ENCODE measurements at places on chromosomes 2 and 18. TPM values are rescaled to one million over a fixed set of nuclear protein-coding genes. Genes with fewer than 3 reads are reported as not detected.

DNA sequence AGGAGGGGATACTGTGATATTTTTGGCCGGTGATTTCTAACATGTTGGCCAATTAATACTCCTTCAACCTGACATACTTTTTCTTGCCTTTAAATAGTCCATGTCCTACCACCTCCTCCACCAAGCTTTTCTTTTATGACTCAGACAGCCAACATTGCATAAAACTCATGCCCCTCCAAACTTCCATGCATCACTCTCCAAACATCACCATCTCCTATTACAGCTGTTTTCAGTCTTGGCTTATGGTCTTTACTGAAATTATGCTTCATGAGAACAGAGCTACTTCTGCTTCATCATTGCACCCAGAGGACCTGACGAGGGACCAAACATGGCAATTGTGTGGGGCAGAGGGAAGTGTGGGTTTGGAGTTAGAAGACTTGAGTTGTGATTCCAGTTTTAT lies 305.4 kb downstream of the LPIN1 start:
- DNase-seq = no peak

DNA sequence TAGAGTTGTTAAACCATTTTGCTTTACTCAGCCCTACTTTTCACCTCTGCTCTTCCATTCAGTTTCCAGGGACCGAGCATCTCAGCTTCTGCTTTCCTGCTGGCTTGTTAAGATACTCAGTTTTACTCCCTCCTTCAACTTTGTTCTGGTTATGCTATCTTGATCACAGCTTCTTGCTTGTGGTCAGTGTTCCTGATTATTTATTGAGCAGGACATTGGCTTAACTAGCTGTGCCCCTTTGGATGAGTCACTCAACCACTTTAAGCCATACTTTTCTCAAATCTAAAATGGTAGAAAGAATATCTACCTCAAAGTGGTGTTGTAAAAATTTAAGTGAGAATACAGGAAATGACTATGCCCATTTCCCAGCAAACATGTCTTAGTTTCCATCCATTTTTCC lies 124.0 kb downstream of the KYNU start:
- no peak for DNase-seq

- DNase-seq = no peak
Measured at GRCh38 chr2:80086831-80087230, 217.7 kb downstream of the LRRTM1 start.

DNA sequence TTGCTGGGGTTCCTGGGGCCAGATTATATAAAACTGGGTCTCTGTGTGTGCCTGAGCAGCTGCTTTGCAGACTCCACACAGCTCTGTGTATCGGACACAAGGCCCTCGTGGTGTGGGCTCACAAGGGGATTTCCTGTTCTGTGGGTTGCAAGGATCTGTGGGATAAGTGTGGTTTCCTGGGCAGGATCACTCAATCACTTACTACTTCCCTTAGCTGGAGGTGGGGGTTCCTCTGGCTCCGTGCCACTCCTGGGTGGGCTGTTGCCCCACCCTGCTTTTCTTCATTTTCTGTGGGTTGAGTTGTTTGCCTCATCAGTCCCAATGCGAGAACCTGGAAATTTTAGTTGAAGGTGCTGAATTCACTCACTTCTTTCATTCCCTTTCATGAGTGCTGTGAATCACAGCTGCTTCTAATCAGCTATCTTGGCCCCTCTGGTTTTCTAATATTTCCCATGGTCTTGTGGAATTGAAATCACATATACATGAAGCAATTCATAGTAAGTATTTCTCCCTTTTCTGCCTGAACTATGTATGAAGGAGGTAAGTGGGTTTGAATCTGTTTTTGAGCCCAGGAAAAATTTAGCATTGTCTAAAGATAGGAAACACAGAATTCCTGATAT lies 196.3 kb downstream of the DCDC2C start:
- no peak for DNase-seq

DNA sequence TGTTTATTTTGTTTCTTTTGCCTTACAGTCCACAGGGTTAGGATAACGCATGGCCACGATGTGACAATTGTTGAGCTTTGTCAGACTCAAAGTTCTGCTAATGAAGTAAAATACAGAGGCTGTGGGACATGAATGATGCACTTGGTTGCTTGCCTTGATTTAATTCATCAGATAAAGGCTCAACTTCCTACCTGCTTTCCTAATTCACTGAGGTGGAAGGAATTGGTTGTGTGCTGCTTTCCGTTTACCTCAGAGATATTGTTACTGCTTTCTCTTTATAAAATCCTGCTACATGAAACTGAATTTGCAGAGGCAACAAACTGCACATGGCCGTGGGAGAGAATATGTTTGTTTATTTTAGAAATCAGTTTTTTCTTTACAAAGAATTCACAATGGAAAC lies 6.6 kb downstream of the RIT2 start:
- no peak for DNase-seq

- DNase-seq = no peak
Measured at GRCh38 chr2:165631089-165631488, 161.6 kb downstream of the CSRNP3 start.

DNA sequence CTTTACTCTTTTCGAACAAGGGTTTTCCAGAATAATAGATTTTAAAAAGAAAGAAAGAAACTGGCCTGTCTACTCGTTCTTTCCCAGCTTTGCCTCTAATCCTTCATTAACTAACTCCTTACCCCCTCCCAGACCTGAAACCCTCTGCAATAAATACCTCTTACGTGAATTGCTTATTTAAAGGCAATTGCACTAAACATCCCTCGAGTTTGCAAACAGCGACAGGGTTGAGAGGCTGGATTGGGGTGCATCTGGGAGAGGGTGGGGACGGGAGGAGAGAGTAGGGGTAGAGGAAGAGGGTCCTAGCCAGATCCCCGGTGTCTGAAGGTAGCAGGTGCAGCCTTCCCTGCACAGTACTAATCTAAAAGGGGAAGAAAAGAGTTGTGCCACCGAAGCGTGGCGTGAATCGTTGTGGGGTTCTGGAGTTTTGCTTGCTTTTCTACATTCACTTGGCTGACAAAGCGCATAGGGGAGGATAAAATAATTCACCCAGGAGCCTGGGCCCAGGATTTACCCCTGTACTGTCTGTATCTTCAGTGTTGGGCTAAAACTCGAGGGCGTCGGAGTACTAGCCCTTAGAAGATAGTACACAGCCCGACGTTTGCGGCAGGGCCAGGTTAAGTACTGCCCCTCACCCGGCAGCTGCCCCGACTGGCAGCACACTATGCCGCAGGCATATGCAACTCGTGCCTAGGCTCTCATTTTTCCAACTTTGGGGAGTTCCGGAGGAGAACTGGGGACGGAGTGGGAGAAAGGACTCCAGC lies 1.9 kb upstream of the NEUROD1 start:
- no peak for DNase-seq

- no peak for DNase-seq
Measured at GRCh38 chr2:238838786-238839327, 9.0 kb upstream of the TWIST2 start.

DNA sequence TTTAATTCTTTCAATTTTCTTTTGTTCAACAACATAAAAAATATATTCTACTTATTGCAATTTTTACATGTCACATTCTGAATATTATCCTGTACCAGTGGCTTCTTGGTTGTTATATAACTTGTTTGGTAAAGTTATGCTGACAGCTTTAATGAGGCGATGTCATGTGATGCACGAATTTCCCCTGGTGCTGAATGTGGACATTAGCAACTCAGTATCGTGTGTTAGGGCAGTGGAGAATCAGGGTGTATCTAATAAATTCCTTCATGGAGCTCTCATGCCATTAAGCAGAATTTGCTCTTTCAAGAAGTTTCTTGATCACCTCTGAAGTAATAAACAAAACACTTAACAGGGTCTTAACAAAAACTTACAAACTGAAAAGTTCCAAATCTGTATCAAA lies 99.6 kb upstream of the DNMT3A start:
- no peak for DNase-seq

DNA sequence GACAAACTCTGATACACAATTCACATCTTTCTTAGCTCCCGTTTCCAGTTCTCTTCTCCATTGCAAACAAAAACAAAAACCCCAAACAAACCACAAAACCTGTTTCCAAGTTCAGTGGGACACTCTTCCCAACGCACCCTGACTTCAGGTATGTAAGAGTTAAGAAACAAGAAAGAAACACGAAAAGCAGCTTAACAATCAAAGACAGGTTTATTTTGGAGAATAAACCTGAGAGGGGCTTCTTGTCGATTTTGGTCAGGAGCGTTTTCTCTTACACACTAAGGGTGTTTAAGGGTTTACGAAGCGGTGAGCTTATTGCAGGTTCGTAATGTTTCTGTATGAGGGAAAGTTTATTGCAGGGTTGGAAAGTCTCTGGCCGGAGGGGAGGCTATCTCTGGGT lies 905 bp upstream of the ATG16L1 start:
- no peak for DNase-seq

GRCh38 chr2:10080536-10081304 lies 509 bp upstream of the CYS1 start:
- DNase-seq = no peak

The KCNIP3 gene
- polyA plus RNA-seq = 15.4 TPM
